ENCODE measurements at places on chromosomes 11 and 22.

- no peak for DNase-seq
Observed at GRCh38 chr22:35203583-35203982, 53.7 kb upstream of the HMGXB4 start.

- no peak for DNase-seq
Observed at GRCh38 chr11:128603003-128603696, 15.8 kb upstream of the ETS1 start.

- DNase-seq: no peak
Observed at GRCh38 chr22:46336119-46337078, 885 bp downstream of the TRMU start.

DNA sequence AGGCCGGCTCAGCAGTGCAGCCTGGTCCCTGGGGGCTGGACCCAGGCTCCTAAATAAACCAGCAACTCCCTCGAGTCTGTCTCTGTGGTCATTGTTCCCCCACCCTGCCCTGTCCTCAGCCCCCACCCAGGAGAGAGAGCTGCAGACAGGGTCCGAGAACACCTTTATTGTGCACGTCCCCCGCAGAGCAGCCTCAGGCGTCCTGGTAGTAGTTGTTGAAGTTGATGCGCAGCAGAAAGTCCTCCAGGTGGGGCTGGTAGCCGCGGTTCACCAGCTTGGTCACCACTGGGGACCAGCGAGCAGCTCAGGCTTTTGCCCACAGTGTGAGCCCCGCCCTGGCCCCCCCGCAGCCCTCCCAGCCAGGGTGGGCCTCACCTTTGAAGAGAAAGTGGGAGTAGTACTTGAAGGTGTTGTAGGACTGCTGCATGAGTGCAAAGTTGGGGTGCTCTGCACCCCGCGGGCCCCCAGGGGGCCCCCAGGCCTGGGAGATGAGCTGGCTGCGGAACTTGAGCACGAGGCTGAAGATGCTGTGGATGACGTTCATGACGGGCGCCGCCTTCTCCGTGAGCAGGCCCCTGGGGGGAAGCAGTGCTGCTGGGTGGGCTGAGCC lies 16.8 kb downstream of the SELENOO start:
- no peak for DNase-seq

DNA sequence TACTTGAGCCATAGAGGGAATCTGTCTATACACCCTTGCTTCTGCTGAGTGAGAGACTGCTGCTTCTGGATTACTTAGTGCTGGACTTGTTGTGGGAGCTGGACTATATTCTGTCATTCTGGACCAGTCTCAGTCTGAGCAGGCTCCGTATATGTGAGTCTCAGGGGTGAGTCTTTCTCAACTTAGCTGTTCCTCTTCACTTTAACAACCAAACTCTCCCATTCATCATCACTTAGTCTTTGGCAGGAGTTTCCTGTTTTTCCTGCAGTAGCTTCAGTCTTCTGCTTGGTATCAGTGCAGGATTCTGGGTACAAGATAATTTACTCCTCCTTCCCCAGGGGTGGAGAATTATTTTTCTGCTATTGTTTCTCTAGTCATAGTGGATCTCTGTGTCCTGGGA lies 779.5 kb downstream of the METTL15 start:
- DNase-seq: no peak

DNA sequence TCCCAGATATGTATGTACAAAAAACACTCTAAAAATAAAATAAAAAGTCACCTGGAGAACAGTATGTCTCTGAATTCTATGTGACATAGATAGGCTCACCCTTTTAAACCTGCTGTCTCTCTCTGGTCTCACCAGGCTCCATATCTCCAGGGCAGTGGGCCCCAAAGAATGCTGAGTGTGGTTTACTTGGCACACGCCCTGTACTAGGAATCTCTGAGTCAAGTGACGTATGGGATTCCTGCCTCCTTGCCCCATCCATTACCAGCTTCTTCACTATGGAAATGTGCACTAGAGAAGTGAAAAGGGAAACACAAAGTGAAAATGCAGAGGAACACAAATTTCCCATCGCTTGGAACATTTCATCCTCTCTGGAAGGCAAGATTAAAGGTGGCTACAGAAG lies 722.2 kb upstream of the TENM4 start:
- peak; percentile 73 for DNase-seq

GRCh38 chr11:18393581-18394274 lies 635 bp upstream of the LDHA start:
- no peak for DNase-seq
